ENCODE measurements at places on chromosomes 3 and 15.

DNA sequence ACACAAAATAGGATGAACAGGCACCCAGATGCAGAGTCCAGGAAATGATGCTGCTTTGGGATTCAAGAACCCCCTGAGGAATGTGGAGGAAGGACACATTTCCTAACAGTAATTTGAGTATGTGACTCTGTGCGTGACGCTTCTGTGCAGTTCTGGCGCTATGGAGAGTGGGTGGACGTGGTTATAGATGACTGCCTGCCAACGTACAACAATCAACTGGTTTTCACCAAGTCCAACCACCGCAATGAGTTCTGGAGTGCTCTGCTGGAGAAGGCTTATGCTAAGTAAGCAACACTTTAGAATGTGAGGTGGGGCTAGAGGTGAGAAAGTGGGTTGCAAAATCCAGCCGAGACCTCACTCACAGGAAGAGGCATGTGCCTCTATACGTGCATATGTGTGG lies 28.3 kb downstream of the CAPN3 start:
- no peak for DNase-seq

DNA sequence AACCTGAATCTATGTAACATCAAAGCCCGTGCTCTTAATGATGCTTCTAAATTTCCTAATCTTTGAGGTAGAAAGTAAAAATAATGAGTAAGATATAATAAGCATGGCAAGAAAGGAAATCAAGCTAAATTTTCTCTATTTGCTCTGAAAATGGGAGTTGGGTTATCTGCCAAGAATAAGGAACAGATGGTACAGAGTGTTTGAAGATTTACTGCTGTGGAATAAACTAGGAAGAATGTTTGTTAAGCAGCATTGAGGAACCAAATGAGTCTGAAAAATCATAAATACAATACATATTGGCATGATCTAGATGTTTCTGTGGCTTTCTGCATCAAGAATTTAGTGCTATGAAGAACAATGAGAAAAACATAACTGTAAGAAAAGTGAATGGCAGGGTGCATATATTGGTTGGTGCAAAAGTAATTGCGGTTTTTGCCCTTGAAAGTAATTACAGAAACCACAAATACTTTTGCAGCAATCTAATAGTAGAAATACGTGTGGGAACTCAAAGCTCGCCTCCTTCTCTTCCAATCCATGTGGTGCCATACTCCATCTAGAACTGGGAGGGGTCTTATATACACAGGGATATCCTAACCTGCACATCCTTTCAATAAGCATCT lies 87.6 kb downstream of the SUCNR1 start:
- DNase-seq = no peak

DNA sequence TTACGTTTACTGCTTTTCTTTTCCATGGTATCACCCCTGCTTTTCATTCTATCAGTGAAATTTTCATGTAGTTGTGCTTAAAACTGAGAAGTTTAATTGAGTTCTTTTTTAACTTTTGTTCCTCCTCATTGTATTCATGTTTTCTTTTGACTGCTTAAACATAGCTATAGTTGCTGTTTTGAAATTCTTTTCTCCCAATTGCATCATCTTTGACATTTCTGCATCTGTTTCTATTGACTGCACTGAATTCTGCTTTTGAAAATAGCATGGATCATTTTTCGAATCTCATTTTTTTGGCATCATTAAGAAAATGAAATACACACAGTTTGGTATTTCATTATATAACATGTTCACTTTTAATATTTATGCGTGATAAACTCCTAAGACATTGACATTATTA lies 694.9 kb downstream of the MECOM start:
- no peak for DNase-seq

- DNase-seq = no peak
These were observed 24.0 kb downstream of the PLA2G4B start for GRCh38 chr15:41862515-41863116.

DNA sequence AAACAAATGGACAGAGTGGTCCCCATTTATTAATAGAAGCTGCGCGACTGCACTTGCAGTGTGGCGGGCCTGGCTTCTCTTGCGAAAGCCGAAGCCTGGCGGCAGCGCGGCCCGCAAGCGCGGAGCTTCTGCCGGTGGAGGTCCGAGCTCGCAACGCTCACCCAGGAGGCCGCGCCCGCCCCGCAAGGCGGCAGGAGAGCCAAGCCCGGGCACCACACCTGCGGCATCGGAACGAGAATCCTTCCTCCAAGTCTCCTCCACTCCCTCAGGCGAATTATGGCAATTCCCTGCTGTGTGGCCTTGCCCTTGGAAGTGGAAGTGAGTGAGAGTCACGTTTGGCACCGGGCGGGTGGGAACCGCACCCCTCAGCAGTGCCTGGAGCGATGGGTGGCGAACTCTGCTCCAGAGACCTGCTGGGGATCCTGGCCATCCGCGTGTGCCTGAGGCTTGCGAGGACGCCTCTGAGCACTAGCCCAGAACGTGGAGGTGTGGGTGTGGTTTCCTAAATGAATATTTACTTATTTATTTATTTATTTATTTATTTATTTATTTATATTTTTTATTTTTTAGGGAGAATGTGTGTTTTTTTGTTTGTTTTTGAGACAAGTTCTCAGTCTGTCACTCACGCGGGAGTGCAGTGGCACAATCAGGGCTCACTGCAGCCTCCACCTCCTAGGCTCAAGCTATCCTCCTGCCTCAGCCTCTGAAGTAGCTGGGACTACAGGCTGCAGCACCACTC lies 133.7 kb upstream of the UBE2E1 start:
- DNase-seq = no peak

DNA sequence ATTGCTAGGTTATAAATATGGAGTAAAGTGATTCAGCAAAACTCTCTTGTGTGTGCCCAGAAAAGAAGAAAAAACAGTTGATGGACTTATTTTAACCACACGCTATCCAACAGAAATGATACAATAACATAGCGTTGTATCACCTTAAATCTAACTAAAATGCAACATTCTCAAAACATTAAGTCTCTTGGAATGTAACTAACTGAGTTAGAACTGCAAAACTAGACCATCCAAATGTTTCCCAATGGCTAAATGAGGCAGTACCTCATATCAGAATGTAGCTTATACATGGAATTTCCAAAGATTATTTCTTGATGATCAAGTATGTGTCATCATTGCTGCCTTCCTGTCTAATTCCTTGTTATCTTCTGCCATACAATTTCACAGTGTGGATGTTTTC lies 187.9 kb downstream of the CNTN3 start:
- no peak for DNase-seq

- peak; percentile 77 for DNase-seq
These were observed 102.5 kb upstream of the TJP1 start for GRCh38 chr15:29924750-29925149.

DNA sequence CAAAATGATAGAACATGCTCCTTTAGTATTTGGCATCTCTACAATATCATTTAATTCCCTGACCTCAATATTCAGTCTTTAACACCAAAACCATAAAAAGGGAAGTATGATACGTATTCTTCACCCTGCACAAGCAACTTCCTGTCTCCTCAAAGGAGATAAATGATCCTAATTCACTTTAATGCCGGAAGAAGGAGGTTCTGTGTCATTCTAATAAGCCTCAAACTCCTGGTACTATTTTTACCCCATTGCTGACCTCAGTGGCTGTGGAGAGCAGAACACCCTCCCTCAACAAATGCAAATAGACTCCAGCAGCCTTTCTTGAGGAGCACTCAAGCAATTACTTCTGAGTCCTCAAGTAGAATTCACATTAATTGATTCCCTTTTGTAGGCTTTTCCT lies 173.3 kb downstream of the TMEM108 start:
- no peak for DNase-seq

- no peak for DNase-seq
These were observed 2.7 kb downstream of the P3H2 start for GRCh38 chr3:190117981-190118380.

GRCh38 chr3:138493804-138494606 lies 59.6 kb downstream of the ESYT3 start:
- DNase-seq = peak; percentile 4

- DNase-seq = peak; percentile 84
These were observed 84.6 kb upstream of the DCBLD2 start for GRCh38 chr3:98986073-98986472.

- no peak for DNase-seq
These were observed 907.4 kb downstream of the FHIT start for GRCh38 chr3:60343831-60344230.
